Stimulated activated memory B cell treated with anti-CD40 and anti-IgM and Interleukin-4, amounts not matched to agents 10 μg/mL and 1 μg/mL and 100 μg/mL, for 72 hours (primary cell): ENCODE measurements at places on chromosomes 2 and 18.

DNA sequence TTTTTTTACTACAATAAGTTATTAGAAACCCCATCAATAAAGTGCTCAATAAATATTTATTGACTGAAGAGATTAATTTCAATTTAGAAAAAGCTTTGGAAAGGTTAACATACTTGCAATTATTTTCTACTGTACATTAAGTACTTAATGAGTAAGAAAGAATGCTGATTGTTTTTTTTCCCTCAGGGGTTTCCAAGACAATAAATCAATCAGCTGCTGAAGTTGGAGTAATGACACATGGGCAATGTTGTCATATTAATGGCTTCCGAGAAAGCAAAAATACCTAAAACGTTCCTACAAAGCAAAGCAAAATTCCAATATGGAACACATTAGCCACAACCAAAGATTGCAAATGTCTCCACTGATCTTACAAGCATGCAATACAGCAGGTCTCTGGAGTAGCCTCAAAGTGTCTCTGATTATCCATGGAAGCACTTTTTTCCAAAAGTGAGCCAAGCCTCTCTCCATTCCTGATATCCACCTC, 66.7 kb downstream of the ZC3H6 start:
- no peak for ATAC-seq

- no peak for ATAC-seq
These were observed 66.7 kb downstream of the AAK1 start for GRCh38 chr2:69576880-69577279.

DNA sequence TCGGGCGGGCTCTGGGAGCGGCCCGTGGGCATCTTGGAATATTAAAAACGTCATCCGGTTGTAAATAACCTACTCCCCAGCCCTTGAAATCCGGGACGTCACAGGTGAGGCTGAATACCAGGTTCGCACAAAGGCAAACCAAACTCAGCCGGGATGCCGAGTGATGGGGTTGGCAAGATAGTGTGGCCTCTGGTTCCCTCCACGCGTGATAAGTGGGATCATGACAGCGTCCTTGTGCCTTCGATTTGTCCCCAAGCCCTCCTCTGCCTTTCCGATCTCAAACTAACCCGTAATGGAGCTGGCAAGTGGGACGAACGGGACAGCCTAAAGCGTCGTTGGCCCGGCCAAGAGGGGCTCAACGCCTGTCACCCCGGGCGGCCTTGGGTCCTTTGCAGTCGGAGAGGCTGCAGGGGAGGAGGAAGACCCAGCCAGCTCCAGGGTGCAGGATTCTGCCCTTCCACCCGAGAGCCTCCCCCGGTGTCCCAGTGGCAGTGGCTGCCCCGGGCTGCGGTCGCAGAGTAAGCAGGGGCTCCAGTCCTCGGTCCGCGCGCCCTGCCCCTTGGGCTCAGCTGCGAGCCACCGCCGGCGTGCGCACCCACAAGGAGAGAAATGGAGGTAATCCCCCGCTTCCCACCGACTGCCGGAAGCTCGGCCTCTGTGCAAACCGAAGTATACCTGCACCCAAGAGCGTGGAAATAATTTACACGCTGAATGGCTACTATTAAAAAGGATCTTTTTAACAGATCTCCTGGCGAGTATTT, 13.4 kb upstream of the PAX3 start:
- ATAC-seq, result no peak

- ATAC-seq, result no peak
These were observed 2.1 kb downstream of the RHBDD1 start for GRCh38 chr2:226837787-226838603.

GRCh38 chr2:226791056-226791486, 8.5 kb downstream of the IRS1 start:
- peak; percentile 78 for ATAC-seq

- ATAC-seq, result peak; percentile 78
These were observed 156.7 kb downstream of the EVA1A start for GRCh38 chr2:75403991-75404428.

GRCh38 chr18:41153871-41154270, 801.2 kb upstream of the PIK3C3 start:
- ATAC-seq, result no peak

GRCh38 chr2:215003001-215003400, 135.4 kb downstream of the ABCA12 start:
- no peak for ATAC-seq

DNA sequence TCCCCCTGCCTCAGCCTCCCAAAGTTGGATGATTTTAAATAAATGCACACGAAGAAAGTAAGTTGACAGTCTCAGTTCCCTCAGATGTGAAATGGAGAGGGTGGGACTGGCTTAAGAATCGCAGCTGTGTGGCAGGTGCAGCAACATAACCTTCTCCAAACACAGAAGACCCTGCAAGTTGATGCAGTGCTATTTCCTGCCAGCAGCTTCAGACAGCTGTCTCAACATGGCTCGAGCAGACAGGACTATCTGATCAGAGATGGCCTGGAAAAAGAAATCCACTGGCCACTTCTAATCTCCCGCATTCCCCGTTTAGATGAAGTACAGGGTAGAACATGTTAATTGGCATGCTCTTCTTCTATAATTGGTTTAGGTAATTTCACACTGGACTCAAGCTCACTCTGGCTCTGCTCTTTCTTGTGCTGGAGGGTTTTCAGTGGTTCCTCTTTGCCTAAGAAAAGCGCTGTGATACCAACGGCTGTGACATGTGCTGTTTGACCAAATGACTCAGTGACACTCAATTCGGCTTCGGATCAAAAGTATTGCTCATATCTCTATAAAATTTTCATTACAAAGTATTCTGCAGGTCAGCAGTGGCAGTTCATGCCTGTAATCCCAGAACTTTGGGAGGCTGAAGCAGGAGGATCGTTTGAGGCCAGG, 40.2 kb downstream of the MYOM1 start:
- peak; percentile 77 for ATAC-seq

- no peak for ATAC-seq
These were observed 1.4 kb downstream of the C1QL2 start for GRCh38 chr2:119156891-119157773.

DNA sequence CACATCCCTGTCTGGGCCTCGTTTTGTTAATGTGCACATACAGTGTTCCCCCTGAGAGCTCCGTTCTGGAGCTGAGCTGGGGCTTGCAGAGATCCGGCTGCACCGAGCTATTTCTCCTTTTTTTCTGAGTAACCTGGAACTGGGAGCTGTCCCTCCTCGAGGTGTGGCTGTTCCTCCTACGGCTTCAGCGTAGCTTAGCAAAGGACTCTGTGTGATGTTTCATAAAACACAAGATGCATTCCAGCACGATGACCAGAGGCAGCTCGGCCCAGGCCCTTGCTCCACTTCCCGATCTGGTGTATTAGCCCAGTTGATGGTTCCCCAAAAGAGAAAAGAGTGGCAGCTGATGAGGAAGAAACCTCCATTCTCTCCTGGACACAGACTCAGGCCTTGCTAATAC, 103.0 kb downstream of the FAM210A start:
- ATAC-seq, result no peak

DNA sequence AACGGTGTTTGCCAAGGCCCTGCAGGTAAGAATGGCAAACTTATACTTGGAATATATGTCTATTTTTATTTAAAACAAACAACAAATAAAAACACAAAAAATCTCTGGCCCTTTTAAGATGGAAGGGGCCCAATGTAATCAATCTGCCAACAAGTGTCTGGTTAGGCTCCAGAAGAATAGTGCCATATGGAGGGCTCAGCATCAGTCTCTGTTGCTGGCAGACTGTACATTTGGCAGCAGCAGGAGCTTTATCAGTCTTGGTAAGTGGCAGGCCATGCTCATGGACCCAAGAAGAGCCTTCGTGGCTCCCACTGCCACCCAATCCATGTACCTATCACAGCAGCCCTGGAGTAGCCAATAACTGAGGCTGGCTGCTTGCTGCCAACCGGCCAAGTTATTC, 101.1 kb downstream of the GALNT3 start:
- ATAC-seq, result no peak

DNA sequence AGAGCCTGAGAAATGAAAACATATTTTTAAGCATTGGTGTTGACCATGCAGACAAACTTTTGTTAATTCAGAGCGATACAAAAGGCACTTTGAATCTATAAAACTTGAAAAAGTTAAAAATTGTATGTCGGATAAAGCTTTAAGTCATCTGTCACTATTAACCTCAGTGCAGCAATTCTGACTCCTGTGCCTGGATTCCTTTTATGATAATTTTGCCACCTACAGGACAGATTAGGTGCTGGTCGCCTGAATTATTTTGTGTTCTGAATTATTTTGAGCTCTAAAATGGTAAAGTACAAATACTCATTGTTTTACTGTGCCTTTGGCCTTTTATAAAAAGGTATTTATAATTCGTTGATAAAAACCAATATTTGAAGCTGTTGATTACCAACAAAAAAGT, 19.4 kb upstream of the RNF138 start:
- no peak for ATAC-seq

GRCh38 chr2:36277146-36277808, 78.3 kb upstream of the CRIM1 start:
- ATAC-seq, result no peak

DNA sequence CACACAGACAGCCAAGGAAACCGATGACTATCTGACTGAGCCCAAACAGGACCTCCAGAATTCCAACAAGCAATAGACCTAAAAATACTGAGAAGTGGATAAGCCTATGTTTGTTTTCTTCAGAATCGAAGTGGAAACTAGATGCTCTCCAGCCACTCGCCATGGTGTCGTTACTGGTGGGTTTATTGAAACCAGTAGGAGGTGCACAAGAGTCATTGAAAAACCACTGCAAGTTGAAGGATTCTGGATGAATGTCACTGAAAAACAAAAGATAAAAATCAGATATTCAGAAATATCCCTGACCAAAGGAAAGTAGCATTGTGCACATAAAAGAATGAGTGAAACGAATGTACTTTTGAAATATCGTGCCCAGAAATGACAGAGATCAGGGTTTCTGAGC, 15.3 kb downstream of the TM4SF20 start:
- ATAC-seq, result no peak

GRCh38 chr2:106108351-106108750, 85.8 kb downstream of the UXS1 start:
- ATAC-seq, result no peak

DNA sequence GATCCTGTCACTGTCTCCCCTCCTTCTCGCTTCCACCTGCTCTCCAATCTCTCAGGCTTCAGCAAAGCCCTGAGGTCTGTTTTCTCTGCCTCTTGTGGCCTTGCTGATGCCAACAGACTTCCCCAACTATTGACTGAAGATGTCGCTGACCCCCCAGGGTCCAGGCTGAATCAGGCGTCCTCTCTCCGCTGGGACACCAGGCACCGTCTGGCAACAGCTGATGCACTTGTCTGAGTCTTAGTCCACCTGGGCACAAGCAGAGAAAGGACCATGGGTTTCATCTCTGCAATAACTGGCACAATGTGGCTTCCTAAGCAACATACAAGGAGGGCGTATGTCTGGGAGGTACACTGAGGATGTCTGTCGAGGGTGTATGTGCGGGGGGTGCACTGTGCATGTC, 248.7 kb upstream of the MYT1L start:
- ATAC-seq, result no peak
